ENCODE measurements at places on chromosomes 7 and 10.

GRCh38 chr7:39608278-39608677 lies 15.1 kb upstream of the RALA start:
- DNase-seq = peak; percentile 63

- no peak for DNase-seq
Observed at GRCh38 chr7:102890292-102890970, 22.4 kb upstream of the LRRC17 start.

- DNase-seq = no peak
Observed at GRCh38 chr10:69468751-69469089, 17.5 kb downstream of the TSPAN15 start.

DNA sequence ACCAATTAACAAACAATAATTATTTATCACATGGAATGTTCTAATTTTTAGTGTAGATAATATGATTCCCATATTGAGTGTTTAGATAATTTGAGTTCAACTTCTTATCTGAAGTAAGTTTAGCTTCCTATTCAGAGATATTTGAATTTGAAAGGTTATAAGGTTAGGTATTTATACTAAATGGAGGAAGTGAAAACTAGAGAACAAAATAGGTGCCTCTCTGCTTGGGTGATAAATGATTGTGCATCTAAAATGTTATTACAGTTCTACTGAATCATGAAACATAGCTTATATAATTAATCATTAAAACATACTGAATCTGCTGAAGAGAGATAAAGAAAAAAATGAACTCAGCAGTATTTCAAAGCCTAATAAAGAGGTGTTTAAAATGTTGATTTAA lies 1174.3 kb downstream of the XPNPEP1 start:
- no peak for DNase-seq

GRCh38 chr7:142880876-142881505 lies 4.6 kb downstream of the TRPV6 start:
- peak; percentile 72 for DNase-seq

- no peak for DNase-seq
Observed at GRCh38 chr7:85160223-85160622, 26.6 kb downstream of the SEMA3D start.
